ENCODE measurements at places on chromosomes 1 and 21. TPM values are rescaled to one million over a fixed set of nuclear protein-coding genes. Genes with fewer than 3 reads are reported as not detected.

GRCh38 chr1:168504064-168504837 is 39.5 kb downstream of the XCL2 start:
- no peak for DNase-seq
- H3K36me3 ChIP-seq, result no peaks in the 10 kb centered on the region
- H3K27ac ChIP-seq, result no peak overlapping the region
- H3K4me3 ChIP-seq, result no peak overlapping the region
- peaks cover 30% of the 10 kb centered on the region for H3K4me1 ChIP-seq

GRCh38 chr1:67761091-67761490 is 72.2 kb downstream of the GNG12 start:
- no peak overlapping the region for H3K27ac ChIP-seq
- peaks cover 31% of the 10 kb centered on the region for H3K4me1 ChIP-seq
- no peaks in the 10 kb centered on the region for H3K27me3 ChIP-seq
- H3K36me3 ChIP-seq, result peaks cover 9% of the 10 kb centered on the region
- no peak for DNase-seq
- no peak overlapping the region for H3K4me3 ChIP-seq

DNA sequence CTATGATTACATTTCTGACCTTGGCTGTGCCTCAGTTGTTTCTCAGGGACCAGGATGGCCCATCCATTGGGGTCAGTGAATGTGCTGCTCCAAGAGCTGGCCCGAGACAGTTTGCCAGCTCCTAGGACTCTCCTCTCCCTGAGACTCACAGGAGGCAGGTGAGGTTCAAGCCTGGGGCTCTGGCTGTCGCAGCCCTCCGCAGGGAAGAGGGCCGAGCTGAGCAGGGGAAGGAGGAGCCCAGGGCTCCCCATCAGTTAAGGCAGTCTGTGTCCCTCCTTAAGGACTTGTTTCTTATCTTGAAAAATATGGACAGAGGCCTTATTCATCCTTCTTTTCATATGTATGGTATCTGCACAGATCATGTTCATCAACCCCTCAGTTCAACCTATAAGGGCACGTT is 26.6 kb upstream of the SARS1 start:
- no peaks in the 10 kb centered on the region for H3K36me3 ChIP-seq
- DNase-seq, result no peak
- no peaks in the 10 kb centered on the region for H3K4me1 ChIP-seq
- no peak overlapping the region for H3K27ac ChIP-seq

GRCh38 chr1:107640207-107640606 is 324.8 kb downstream of the VAV3 start:
- no peak overlapping the region for H3K4me3 ChIP-seq
- H3K4me1 ChIP-seq, result no peaks in the 10 kb centered on the region
- no peak for DNase-seq
- H3K36me3 ChIP-seq, result no peaks in the 10 kb centered on the region
- H3K27ac ChIP-seq, result no peak overlapping the region
- no peaks in the 10 kb centered on the region for H3K27me3 ChIP-seq

- H3K27ac ChIP-seq, result peak overlapping the region; percentile 74
- H3K4me1 ChIP-seq, result peaks cover 35% of the 10 kb centered on the region
- H3K27me3 ChIP-seq, result no peaks in the 10 kb centered on the region
- DNase-seq, result no peak
Observed at GRCh38 chr1:94069919-94070285, 51.0 kb downstream of the ABCA4 start.

GRCh38 chr1:21490774-21491487 is 18.3 kb upstream of the ALPL start:
- DNase-seq, result peak; percentile 75

DNA sequence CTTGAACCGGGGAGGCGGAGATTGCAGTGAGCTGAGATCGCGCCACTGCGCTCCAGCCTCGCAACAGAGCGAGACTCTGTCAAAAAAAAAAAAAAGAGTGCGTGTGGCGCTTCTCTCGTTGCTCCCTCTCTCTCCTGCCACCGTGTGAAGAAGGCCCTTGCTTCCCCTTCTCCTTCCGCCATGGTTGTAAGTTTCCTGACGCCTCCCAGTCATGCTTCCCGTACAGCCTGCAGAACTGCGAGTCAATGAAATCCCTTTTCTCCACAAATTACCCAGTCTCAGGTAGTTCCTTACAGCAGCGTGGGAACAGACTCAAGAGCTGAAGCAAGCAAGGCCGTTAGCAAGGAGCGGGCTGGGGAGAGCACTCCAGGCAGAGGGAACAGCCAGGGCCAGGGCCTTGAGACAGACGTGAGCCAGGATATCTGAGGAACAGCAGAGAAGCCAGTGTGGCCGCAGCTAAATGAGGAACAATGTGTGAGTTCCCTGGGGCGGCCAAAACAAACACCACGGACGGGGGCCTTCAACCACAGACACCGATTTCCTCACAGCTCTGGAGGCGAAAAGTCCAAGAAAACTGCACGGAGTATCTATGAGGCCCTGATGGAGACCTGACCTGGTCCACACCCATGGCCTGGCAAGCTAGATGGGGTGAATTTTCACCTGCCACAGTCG is 54.2 kb upstream of the ETS2 start:
- no peaks in the 10 kb centered on the region for H3K36me3 ChIP-seq
- no peak overlapping the region for H3K4me3 ChIP-seq
- H3K27me3 ChIP-seq, result no peaks in the 10 kb centered on the region
- DNase-seq, result peak; percentile 80
- H3K4me1 ChIP-seq, result peaks cover 48% of the 10 kb centered on the region
- H3K27ac ChIP-seq, result peak overlapping the region; percentile 30

DNA sequence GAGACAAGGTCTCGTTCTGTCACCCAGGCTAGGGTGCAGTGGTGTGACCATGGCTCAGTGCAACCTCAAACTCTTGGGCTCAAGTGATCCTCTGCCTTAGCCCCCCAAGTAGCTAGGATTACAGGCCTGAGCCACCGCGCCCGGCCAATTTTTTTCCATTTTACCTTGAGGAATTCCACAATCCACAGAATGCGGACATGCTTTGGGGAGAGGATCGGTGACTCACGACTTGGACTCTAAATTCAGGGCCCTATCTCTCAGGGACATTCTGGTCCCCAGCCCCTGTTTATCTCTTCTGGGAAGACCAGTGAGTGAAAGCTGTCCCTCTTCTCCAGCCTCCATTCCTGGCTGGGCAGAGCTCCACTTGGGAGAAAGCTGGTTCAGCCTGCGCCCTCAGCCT is 5.2 kb downstream of the PADI1 start:
- H3K27ac ChIP-seq, result no peak overlapping the region
- H3K27me3 ChIP-seq, result no peaks in the 10 kb centered on the region
- no peak for DNase-seq
- no peaks in the 10 kb centered on the region for H3K36me3 ChIP-seq

- H3K27me3 ChIP-seq, result no peaks in the 10 kb centered on the region
- peaks cover 5% of the 10 kb centered on the region for H3K4me1 ChIP-seq
- H3K36me3 ChIP-seq, result peaks cover 2% of the 10 kb centered on the region
Observed at GRCh38 chr21:45179568-45180245, 105.3 kb downstream of the ADARB1 start.

DNA sequence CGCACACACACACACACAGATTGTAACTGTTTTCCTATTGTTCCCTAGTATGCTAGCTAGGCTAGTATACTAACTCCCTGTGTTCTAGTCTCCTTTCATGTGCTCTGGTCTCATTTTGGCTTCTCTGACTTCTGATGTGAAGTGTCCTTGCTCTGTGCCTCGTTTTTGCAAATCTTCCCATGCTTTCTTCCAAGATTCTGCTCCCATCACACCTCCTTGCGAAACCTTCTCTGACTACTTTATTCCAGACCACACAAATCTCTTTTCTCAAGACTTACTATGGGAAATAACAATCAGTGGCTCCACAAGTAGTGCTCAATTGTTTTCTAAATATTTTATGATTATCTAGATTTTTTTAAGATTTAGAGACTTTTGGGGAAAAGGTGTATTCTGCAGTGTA is 10.3 kb downstream of the PRRX1 start:
- DNase-seq, result no peak
- H3K4me1 ChIP-seq, result no peaks in the 10 kb centered on the region
- H3K36me3 ChIP-seq, result no peaks in the 10 kb centered on the region
- H3K27me3 ChIP-seq, result no peaks in the 10 kb centered on the region

GRCh38 chr21:33855190-33855589 is 60.4 kb downstream of the ATP5PO start:
- no peak for DNase-seq
- H3K27ac ChIP-seq, result no peak overlapping the region
- no peaks in the 10 kb centered on the region for H3K36me3 ChIP-seq
- peaks cover 7% of the 10 kb centered on the region for H3K4me1 ChIP-seq
- no peaks in the 10 kb centered on the region for H3K27me3 ChIP-seq
- H3K4me3 ChIP-seq, result no peak overlapping the region

DNA sequence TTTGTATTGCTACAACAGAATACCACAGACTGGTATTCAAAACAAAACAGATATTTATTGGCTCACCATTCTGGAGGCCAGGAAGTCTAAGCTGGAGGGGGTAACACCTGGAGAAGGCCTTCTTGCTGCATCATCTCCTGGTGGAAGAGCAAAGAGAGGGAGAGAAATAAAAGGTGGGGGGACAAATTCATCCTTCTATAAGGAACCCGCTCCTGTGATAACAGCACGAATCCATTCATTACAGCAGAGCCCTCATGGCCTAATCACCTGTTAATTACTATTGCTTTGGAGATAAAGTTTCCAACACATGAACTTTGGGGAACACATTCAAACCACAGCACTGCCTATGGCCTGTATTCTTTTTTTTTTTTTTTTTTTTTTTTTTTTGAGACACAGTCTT is 5.4 kb downstream of the S100A2 start:
- H3K27me3 ChIP-seq, result no peaks in the 10 kb centered on the region
- H3K4me3 ChIP-seq, result no peak overlapping the region
- no peak for DNase-seq
- no peaks in the 10 kb centered on the region for H3K36me3 ChIP-seq
- H3K27ac ChIP-seq, result no peak overlapping the region

DNA sequence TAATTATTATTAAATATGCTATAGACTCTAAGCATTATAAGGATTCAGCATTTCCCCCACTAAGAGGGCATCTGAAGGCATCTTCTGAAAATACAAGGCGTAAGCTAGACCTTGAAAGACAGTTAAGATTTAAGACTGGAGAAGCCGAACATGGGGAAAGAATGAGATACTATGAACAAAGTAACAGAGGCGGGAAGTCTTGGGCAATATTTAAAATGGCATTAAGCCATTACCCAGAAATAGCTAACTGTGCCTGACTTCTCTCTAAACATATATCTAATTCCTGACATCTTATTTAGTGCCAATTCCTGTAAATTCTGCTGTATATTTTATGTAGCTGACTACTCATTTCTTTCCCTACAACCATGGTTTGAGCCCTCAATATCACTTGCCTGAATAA is 20.9 kb downstream of the DPH5 start:
- H3K4me1 ChIP-seq, result peaks cover 11% of the 10 kb centered on the region
- no peaks in the 10 kb centered on the region for H3K27me3 ChIP-seq
- no peak for DNase-seq
- H3K4me3 ChIP-seq, result no peak overlapping the region
- peaks cover 13% of the 10 kb centered on the region for H3K36me3 ChIP-seq

Gene RYR2
- total RNA-seq, result not detected

Gene PPP1R12B
- 24.4 TPM for total RNA-seq

Gene USP21
- 4.8 TPM for total RNA-seq

Gene AIRE
- not detected for total RNA-seq

Gene PARP1
- 154 TPM for total RNA-seq

Gene GFI1
- total RNA-seq, result 0.16 TPM

Measured in SJSA1 (cell line).